ENCODE measurements at places on chromosomes 2 and 18.
A peak's percentile ranks its signal among the peaks of the same experiment; 100 is the strongest.

- no peak for DNase-seq
Observed at GRCh38 chr2:22213237-22213636, 1089.5 kb downstream of the TDRD15 start.

GRCh38 chr2:222319586-222320435 is 21.0 kb upstream of the PAX3 start:
- peak; percentile 33 for DNase-seq

- DNase-seq = no peak
Observed at GRCh38 chr2:128738446-128739110, 419.9 kb upstream of the HS6ST1 start.

- DNase-seq = no peak
Observed at GRCh38 chr2:209840434-209840833, 68.8 kb downstream of the UNC80 start.

DNA sequence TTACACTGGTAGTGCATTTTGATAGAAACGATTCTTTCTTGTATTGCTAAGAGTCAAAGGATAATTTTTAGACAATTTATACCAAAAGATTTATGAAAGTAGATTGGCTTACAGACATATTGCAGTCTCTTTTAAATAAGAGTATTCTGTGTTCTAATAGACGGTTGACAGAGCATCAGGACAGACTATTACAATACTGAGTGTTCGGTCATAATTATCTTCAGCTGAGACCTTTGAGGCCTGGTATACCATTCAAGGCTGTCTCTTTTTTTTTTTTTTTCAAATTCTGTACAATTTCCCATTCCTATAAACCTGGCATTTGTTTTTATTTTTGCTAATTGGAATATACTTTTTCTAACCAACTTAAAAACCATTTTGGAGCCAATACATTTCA is 140.6 kb upstream of the NOSTRIN start:
- DNase-seq = no peak

Measured in M059J (cell line).